Smooth muscle cell of bladder (primary cell): ENCODE measurements at places on chromosomes 7 and 10. TPM values are rescaled to one million over a fixed set of nuclear protein-coding genes. Genes with fewer than 3 reads are reported as not detected.

Gene RPEL1
- total RNA-seq, result under 0.01 TPM in 1 of 2 replicates, not detected in the other

Gene MUC3A
- total RNA-seq, result not detected in 2 replicates

Gene SRRT
- 29.3 and 36.5 TPM in 2 replicates for total RNA-seq

Gene TMEM139
- total RNA-seq, result not detected in 2 replicates

Gene ADRA2A
- under 0.01 and 0.18 TPM in 2 replicates for total RNA-seq

Gene ABCC2
- total RNA-seq, result 1.6 and 2.4 TPM in 2 replicates

Gene MYL7
- not detected in 2 replicates for total RNA-seq

Gene NPC1L1
- 0.09 and 0.14 TPM in 2 replicates for total RNA-seq

Gene TUBB8
- under 0.01 TPM in 1 of 2 replicates, not detected in the other for total RNA-seq

Gene OR9A4
- not detected in 2 replicates for total RNA-seq

Gene TAS2R41
- not detected in 2 replicates for total RNA-seq

Gene FAM241B
- 0.46 TPM in 1 of 2 replicates, not detected in the other for total RNA-seq

Gene PALD1
- total RNA-seq, result under 0.01 and 0.37 TPM in 2 replicates

Gene CTAGE6
- 0.28 and 0.55 TPM in 2 replicates for total RNA-seq

Gene FOXI2
- total RNA-seq, result not detected in 2 replicates

Gene GPR15LG
- total RNA-seq, result not detected in 2 replicates

Gene SPDYE6
- not detected in 2 replicates for total RNA-seq

Gene LLCFC1
- total RNA-seq, result not detected in 2 replicates

Gene BAIAP2L1
- total RNA-seq, result 1.3 and 1.4 TPM in 2 replicates

Gene IFIT1B
- not detected in 2 replicates for total RNA-seq

Gene CEP55
- 3.8 TPM in 2 replicates for total RNA-seq

Gene ZNF239
- total RNA-seq, result 5.3 and 6.8 TPM in 2 replicates

Gene TMEM178B
- total RNA-seq, result under 0.01 and 0.09 TPM in 2 replicates

Gene WAPL
- 42.2 and 48.5 TPM in 2 replicates for total RNA-seq
